ENCODE measurements at places on chromosomes 12 and 14.

DNA sequence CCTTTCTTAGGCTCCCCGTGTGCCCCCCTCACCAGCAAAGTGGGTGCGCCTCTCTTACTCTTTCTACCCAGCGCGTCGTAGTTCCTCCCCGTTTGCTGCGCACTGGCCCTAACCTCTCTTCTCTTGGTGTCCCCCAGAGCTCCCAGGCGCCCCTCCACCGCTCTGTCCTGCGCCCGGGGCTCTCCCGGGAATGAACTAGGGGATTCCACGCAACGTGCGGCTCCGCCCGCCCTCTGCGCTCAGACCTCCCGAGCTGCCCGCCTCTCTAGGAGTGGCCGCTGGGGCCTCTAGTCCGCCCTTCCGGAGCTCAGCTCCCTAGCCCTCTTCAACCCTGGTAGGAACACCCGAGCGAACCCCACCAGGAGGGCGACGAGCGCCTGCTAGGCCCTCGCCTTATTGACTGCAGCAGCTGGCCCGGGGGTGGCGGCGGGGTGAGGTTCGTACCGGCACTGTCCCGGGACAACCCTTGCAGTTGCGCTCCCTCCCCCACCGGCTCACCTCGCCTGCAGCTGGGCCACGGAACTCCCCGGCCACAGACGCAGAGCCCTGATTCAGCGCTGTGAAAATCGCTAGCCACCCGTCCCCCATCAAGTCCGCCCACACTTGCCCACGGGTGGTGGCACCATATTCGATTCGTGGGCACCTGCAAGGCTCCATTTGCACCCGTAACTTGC lies 1.3 kb downstream of the TMEM233 start:
- no peak for DNase-seq

DNA sequence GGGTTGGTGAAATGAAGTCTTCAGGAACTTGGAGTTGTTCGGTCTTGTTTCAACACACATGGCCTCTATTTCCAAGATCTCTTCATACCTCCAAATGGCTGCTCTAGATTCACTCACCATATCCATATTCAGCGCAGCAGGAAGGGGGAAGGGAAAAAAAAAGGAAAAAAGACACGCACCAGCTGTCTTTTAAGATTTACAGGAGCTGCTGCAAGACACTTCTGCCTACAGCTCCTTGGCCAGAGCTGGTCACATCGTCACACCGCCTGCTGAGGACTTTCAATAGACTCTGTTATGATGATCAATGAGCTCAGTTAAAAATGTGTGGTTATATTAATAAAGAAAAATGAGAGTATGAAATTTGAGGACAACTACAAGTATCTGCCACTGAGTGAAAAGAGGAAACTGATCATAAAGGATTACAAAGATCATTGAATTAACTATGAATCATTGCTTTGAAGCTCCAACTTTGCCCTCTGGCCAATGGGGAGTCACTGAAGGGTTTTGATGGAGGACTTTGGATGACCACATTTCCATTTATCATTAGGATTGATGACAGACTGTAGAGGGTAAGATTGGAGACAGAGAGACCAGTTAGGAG lies 182.1 kb upstream of the HMGA2 start:
- DNase-seq, result peak; percentile 91

DNA sequence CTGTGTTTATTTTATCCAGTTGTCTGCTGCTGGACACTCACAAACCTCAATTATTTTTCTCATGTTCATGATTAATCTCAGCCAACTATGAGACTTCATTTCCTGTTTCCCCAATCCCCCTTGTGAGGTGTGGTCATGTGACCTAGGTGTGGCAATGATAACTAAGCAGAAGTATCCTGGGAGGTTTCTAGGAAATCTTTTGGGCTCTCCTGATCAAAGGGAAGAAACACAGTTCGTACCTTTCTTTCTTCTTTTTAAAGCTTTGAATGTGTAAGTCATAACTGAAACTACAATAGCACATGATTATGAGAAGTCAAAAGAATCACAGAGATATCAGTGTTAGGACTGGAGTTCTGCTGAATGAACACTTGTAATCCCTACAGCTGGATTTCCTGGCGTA lies 34.4 kb upstream of the MANSC4 start:
- DNase-seq, result peak; percentile 13

GRCh38 chr12:89895101-89895500 lies 186.5 kb upstream of the ATP2B1 start:
- DNase-seq, result no peak

DNA sequence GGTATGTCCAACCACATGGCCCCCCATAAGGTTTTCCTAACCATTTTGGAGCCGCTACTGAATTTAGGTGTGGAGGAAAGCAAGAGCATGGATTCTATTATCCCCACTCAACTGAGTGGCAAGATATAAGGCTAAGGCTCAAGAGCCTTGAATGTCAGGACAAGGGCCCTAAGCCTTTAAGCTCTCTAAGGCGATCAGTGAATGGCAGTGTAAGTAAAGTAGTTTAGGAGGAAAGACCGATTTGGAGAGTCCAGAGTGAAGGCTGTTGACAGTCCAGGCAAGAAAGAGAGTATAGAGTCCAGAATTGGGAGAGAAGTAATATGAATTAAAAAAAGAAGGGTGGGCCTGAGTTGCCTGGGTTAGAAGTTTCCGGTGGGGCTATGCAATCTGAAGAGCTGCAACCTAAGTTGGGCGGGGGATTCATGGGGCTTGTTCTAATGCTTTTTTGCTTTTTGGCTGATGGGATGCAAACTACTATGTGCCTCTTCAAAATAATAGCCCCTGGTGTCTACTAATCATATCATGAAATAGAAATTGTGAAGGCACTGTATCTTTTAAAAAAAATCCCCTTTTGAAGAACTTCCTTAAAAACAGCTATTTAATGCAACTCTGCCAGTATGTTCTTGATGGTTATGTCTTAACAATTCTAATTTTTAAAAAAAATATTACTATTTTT lies at the start of gene SPIC:
Gene SPIC (plus strand): TSS at position 626 of the 676 bp plus-strand sequence. CDS start 1,569 bp downstream, outside the sequence.
- DNase-seq, result no peak

GRCh38 chr14:96567289-96567899 lies 65.2 kb downstream of the PAPOLA start:
- peak; percentile 51 for DNase-seq

DNA sequence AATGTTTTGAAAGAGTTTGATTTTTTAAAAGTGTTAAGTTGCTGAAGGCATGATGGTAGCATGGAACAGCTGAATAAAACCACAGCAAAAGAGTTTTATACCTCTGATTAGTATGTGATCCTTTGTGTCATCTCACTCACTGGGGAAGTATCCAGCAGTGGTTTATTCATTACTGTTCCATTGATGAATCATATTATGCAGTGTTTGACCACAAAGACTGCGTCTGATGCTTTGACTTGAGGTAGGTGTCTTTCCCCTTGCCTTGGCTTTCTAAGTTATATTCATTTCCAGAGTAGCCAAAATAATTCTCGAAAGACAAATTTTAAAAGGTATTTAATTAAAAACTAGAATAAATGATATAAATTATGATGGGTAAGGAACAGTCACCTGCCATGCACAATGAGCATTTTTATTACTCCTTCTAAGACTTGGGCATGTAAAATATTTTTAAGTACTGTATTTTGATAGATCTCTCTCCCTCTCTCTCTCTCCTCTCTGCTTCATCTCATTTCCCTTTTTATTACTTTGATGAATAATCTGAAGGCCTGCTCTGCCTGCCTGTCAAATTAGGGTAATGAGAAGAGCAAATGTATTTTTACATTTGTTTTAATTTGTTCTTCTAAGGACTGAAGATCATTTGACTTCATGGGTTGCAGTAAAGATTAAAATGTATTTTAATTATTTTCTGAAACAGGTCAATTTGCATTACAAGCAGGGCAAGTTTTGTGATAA lies 164.9 kb downstream of the NAV3 start:
- peak; percentile 91 for DNase-seq

GRCh38 chr14:73237786-73238423 lies 599 bp downstream of the PAPLN start:
- DNase-seq, result no peak

GRCh38 chr12:41966001-41966400 lies 178.7 kb downstream of the GXYLT1 start:
- DNase-seq, result no peak

DNA sequence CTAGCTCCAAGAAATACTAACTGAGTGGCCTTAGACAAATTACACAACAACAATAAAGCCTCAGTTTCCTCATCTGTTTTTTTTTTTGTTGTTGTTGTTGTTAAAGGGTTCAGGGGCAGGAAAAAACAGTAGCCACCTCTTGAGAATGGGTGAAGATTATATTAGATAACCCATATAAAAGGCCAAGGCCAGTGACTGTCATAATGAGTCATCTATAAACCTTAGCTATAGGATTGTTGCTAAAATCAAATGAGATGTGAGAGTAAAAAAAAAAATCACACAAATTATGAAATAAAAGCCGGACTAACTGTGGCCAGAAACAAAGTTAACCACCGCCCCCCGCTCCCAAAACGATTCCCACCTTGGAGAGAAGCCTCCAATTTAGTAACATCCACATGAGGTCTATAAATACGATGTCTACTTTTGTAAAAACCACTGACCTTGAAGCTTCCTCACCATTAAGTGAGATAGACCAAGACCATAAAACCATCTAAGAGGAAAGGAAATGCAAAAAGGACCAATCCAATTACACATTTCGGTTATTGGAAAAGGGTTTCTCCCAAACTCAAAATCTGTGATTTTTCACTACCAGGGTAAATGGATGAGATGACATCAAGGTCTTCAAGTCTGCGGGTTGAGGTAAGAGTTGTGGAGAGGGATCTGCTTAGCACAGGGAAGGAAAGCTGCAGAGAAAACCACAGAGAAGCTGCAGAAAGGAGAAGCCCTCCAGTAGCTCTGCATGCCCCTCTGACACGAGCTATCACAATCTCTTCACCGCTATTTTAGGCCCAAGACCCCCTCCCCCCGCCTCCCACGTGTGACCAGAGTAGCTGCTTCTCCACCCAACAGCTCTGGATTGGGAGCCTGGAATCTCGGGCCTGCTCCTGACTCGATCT lies 1.0 kb downstream of the NAA25 start:
- DNase-seq, result no peak

DNA sequence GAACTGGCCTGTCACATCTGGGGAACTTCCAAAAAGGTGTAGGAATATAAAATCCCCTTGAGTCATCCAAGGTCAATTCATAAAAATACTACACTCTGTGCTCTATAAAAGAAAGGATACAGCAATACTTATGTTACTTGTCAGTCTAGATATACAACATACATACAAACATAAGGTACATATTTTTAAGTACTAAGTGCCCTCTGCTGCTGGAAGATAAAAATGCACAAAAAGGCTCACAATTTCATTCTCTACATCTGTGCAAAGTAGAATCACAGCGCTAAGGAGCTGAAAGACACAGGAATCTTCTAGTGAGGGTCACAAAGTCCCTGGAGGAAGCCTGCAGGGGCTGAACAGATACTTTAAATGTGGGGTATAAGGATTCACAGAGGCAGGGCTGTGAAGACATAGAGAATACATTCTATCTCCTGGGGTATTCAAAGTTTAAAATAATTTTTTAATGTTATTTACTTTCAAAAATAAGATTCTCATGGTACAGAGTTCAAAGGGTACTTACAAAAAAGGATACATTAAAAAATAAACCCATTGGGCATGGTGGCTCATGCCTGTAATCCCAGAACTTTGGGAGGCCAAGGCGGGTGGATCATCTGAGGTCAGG lies 10.2 kb upstream of the GOLGA5 start:
- peak; percentile 76 for DNase-seq

- DNase-seq, result peak; percentile 28
Measured at GRCh38 chr12:50923361-50924130, 28.8 kb upstream of the HIGD1C start.

GRCh38 chr14:61462566-61463193 lies 141.3 kb downstream of the PRKCH start:
- peak; percentile 95 for DNase-seq

DNA sequence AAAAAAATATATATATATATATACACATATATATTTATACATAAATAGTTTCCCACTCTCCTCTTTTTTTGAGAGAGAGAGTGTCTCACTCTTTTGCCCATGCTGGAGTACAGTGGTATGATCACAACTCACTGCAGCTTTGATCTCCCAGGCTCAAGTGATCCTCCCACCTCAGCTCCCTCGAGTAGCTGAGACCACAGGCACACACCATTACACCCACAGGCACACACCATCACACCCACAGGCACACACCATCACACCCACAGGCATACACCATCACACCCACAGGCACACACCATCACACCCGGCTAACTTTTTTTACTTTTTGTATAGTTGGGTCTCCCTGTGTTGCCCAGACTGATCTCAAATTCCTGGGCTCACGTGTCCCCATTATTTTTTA lies 14.1 kb upstream of the GAPDH start:
- DNase-seq, result no peak

GRCh38 chr12:111424793-111425251 lies 19.1 kb downstream of the SH2B3 start:
- no peak for DNase-seq

GRCh38 chr12:111819191-111820158 lies 22.6 kb upstream of the MAPKAPK5 start:
- DNase-seq, result no peak

DNA sequence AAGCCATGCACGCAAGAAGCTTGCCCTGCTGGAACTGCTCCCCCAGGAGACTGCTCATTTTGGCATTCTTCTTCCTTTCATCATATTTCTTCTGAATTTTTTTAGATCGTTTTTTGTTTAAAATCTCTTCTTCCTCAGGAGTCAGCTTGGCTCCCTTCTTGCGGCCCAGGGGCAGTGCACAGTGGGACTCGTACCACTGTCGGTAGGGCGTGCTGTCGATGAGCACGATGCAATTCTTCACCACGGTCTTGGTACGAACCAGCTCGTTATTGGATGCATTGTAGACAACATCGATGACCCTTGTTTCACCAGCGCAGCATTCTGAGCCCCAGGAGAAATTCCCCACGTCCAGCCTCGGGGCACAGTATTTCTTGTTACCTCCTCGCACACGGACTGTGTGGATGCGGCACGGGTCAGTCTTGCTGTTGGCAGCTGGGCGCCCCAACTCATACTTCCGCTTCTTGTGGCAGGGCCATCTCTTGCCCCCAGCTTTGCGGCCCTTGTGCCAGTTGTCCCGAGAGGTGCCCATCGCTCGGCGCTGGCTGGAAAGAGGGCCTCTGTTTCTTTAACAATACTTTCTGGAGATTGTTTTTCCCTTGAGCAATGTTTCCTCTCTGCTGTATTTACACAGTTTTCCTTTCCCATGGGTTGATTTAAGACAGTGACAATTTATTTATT lies 452.4 kb downstream of the TMEM121 start:
- no peak for DNase-seq

- DNase-seq, result no peak
Measured at GRCh38 chr12:32362892-32363291, 36.5 kb upstream of the FGD4 start.

DNA sequence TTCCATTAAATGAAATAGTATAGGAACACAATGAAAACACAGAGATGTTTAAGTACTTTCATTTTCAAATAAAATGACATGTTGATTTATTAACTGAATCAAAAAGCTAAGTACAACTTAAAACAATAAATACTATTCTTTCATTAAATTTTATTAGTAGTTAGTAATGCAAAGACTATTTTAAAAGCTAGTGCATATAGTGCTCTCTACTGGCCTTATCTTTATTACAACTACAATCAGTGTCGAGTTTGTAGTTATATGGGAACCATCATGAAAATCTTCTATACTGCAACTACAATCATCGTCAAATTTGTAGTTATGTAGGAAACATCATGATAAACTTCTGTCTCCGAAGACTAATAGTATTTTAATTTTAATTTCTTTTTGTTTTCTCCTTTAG lies 8.9 kb upstream of the LIN7A start:
- peak; percentile 40 for DNase-seq

Measured in fibroblast of mammary gland (primary cell).